Suppressor macrophage treated with lipopolysaccharide for 4 hours (primary cell): ENCODE measurements at places on chromosomes 16 and 17.

DNA sequence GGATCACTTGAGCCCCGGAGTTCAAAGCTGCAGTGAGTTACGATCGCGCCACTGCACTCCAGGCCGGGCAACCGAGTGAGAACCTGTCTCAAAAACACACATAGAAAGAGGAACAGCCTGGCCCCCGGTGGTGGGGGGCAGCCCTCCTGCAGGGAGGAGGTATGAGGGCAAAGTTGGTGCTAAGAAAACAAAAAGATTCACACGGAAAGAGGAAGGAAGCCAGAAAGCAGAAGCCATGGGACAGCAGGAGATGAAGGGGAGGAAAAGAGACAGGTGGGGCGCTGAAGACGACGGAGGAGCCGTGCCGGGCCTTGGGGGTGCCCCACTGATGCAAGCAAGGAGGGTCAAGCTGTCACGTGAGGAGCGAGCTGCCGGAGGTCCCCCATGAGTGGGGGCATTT, 8.2 kb upstream of the C16orf74 start:
- no peak for DNase-seq

- DNase-seq: no peak
Observed at GRCh38 chr16:88978608-88979346, 1.8 kb upstream of the CBFA2T3 start.

DNA sequence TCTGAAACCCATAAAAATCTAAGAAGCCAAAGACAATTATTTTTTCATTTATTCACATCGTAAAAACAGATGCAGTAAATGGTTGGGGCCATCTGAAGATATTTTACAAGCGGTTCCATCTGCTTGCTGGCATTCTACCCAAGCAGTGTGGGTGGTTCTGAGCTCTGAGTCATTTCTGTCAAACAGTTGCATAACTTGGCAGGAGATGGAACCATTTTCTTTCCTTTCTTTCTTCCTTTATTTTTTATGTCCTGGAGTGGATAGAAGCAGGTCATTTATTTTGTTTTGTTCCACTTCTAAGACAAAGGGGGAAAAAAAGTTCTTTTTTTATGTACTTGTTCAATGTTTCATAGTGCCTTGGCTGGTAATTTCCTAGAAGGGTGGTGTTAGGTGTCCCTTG, 1151.9 kb upstream of the GOT2 start:
- peak; percentile 25 for DNase-seq

- DNase-seq: no peak
Observed at GRCh38 chr17:21201298-21201595, 12.7 kb downstream of the TMEM11 start.

GRCh38 chr17:37079735-37080134, 131.0 kb downstream of the AATF start:
- peak; percentile 62 for DNase-seq

DNA sequence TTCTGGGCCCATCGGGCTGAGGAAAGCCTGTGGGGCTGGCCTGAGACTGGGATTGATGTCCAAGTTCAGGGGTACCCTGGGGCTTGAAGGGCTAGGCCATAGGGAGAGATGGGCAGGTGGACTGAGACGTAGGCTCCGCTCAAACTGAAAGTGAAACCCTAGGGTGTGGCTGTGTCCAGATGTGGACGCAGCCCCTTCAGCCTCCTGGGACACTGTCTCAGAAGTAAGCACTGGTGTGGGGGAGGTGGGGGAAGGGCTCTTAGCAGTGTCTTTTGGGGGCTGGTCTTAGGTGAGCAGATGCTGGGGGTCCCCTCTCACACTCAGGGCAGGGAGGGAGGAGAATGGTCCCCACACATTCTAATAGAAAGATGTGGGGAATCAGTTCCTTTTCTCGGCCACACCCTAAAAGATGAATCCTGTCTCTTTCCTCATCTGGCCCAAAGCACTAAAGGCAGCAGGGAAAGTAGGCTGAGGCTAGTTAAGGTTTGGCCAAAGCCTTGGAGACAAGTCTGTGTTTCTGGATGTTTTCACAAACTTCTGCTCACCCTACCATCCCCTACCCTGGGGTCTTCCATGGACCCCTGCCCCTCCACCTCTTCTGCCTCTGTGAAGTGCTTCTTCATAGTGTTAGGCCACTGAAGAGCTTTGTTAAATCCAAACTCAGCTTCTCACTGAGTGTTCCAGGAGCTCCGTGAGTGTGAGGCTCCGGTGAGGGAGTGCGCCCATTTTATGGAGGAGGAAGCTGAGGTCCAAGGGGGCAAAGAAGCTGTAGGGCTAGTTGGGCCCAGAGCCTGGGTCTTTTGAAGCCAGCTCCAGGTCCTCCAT, 5.6 kb downstream of the FMNL1 start:
- peak; percentile 76 for DNase-seq

DNA sequence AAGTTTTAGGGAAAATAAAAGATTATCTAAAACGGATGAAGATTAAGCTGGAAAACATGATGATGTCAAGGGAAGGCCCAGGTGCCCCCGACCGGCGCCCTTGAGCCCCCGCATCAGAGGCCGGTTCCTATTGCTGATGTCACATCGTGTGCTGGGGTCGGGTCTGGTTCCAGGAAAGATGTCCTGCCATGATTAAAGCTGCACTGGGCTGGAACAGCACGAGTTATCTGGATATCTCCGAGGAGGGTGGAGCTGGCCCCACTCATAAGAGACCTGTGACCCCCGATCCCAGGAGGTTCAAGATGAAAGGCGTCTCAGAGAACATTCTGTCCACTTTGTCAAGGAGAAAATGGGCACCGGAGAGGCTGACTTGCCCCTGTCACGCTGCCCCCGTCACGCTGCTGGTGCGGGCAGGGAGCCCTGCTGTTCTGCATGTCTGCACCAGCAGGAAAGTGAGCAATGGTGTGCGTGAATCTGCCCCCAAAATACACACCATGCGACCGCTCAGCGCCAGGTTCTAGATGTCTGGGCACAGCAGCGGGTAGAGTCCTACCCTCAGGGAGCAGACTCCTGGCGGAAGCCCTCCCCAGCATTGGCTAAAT, 53.0 kb downstream of the ENGASE start:
- DNase-seq: no peak

DNA sequence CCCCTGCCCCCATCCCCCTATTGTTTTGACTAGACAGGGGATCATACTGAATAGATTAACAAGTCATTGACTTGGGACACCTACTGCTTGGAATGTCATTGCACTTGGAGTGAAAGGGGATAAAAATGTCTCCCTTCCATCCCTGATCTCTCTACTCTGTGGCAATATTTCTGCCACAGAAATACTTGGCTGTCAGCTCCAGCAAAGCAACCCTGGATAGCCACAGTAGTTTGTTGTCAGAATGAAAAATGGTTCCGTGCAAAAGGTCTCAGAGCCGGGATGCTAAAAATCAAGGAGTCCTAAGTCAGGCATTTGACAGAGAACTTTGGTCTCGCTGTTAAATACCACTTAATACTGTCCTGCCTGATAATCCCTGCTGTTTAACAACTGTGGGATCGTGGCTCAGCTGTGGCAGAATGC, 722.0 kb upstream of the SOX9 start:
- no peak for DNase-seq
